ENCODE measurements at places on chromosomes 12 and 14.

GRCh38 chr12:50734409-50735263 is 29.3 kb upstream of the ATF1 start:
- no peak for DNase-seq

DNA sequence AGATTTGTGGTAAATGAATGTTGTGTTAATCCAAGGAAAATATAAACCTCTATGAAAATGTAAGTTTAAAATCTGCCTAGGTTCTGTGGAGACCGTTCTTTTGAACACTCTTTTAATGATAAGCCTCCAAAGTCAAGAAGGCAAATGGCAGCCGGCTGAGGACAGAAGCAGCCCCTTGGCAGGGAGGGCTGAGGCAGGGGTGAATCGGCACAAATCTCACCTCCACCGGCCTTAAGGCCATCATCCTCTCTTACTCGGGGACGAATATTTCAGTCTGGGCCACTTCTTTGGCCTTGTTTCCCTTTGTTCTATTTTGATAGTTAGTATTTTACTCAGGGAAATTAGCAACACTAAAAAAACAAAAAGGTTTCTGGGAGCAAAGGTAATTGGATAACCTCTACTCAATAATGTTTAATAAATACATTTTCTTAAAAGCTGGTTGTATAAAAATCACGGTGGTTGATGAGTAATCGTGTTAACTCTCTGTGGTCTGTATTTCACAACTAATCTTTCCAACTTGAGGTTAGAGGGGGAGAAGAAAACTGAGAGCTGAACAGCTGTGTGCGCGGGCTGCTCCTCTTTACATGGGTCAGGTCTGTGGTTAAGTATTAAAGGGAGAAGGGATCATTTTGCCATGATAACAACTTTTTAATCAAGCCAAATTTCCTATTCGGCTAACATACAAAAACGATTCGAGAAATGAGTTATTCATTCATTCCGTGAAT is 18.6 kb downstream of the LGMN start:
- DNase-seq, result no peak

DNA sequence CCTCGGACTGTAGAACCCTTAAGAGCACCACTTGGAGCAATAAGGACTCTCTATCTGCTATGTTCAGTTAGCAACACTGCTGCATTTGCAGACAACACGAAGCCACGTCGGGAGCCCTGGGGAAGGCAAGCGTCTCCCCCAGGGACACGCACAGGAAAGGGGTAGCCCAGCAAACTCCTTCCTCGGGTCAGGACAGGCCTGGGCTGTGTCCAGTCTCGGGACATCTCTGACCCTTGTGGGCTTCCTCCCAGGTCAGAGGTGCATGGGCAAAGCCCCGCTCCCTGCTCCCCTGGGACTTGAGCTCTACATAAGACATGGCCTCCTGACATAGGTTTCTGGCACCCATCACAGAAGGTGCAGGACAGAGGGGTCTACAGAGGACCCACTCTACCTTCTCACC is 119.5 kb downstream of the PIWIL1 start:
- DNase-seq, result no peak

DNA sequence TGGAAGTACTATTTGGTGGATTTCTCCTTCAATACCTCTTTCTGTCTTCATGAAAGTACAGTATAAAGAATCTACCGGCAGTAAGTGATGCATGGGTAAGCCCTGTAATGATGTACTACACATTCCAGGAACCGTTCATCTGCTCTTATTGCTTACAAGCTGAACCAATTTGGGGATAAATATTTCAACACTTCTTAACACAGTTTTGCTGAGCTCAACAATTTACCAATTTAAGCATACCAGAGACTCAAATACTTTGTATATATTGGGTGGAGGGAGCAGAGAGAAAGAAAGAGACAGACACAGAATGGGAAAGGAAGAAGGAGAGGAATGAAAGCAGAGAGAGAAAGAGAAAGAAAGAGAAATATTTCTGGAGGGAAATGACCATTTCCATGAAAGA is 821.1 kb upstream of the FLRT2 start:
- no peak for DNase-seq

DNA sequence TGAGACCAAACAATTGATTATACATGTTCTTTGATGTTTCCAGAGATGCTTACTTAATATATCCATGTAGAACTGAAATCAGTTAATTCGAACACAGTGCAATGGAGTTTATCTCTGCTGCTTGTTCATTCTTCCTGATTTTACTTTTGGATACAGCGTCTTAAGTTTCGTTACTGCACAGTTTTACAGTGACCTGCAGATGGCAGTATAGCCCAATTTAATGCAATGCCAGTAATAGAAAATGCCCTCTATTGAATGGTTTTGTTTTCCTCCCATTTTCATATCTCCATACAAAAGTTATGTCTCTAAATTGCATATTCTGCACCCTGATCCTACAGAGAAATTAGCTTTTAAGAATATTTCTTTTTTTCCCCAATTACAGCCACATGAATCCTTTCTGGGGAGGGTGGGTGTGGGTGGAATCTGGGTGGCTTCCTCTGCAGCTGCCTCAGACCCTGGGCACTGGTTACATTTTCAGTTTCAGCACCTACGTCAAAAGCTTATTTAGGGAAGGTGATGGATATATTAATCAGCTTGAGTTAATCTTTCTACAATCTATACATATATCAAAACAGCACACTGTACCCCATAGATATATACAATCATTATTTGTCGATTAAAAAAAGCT is 101.1 kb upstream of the DCD start:
- DNase-seq, result no peak

GRCh38 chr12:26114720-26115401 is 10.0 kb downstream of the BHLHE41 start:
- no peak for DNase-seq

DNA sequence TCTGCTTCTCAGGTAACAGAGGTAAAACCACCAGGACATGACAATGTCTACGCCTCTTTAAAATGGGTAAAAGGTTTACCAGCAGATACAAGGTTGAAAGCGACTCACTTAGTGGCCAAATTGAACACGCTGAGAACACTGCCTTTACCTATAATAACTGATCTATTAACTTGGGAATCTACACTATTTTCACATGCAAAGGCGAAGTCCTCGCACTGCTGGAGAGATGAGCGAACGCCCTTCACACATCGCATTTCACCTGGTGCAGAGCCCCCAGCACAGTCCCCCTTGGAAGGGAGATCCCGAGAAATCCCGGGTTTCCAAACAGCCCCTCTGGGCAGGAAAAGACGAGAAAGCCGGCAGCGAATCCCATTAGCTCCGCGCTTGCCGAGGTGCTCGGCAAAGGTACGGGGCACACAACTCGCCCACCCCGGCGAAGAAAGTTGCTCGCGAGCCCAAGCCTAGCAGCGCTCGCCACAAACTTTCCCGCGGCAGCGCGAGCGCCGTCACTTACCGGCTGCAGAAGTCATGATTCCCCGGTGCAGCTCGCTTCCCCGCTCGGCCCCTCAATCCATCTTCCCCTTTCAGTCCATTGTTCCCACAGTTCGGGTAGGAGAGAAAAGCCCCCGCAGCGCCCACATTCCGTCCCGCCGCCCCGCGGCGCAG is 423 bp downstream of the FGD6 start:
- DNase-seq, result no peak

GRCh38 chr12:117660896-117661295 is 299.5 kb upstream of the NOS1 start:
- no peak for DNase-seq

DNA sequence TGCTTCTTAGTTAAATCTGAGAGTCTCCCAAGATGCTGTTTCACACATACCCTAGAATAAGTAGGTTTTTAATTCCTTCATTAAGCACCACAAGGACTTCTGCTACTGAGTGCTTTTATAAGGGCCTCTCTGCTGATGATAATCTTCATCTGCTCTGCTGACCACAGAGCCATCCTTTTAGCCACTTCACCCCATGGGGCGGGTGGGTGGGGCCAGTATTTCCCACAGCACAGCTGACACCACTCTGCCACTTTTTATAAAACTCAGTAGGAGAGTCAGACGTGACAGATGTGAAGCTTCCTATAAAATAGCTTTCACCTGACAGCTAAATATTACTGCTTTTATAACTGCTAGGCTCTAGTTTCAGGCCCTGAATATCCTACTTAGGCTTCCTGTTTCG is 20.3 kb downstream of the FCF1 start:
- no peak for DNase-seq

DNA sequence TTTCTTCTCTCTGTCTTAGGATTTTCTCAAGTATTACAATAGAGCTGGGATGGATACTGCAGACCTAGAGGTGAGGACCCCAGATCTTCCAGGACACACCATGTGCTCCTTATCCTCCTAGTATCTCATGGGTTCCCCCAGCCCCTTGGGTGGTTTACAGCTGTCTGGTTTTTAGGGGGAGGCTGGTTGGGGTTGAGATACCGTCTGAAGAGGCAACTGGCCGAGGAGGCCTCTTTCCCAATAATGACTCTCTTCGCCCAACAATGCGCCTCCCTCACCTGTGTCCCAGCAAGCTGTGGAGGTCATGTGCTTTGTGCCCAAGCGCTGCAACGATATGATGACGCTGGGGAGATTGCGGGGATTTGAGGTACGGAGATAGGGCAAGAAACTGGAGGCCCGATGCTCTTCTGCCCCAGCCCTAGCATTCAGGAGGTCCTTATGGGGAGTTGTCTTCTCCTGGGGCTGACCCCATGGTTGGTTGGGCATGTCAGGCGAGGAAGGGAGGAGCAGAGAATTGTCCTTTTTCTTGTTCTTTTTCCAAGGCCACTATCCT is 3.8 kb downstream of the ARHGEF25 start:
- DNase-seq, result no peak

- DNase-seq, result no peak
These were observed 45.0 kb downstream of the GIT2 start for GRCh38 chr12:109951136-109951535.

DNA sequence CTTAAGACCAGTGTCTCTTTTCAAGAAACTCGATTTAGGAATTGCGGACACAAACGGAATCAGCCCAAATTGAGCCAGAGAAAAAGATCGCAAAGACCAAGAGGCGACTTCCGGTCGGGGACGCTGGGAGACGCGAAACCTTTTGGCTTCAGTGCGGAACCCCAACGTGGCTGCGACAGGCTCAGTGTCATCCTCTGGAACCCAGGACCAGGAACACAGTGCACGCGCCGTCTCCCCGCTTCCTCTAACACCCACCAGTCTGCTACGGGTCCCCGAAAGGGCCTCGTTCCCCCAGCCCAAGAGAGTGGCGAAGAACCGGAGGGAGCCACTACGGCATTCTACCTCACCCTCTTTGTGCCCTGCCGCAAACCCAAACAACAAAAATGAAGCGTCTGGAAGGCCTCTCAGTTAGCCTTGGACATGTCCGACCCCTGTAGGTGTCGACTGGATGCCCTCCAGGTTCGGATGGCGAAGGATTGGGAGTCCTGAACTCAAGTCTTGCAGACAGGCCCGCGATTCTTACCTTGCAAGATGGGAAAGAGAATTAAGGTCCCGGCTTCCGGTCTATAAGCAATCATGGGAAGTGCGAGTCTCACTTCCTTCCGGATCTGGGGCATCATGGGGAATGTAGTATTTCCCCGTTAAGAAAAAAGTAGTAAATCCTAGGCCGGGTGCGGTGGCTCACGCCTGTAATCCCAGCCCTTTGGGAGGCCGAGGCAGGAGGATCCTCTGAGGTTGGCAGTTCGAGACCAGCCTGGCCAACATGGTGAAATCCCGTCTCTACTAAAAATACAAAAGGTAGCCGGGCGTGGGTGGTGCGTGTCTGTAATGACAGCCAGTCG is at the start of gene RPL6:
RPL6 (minus strand) TSS at position 542 of the 842 bp plus-strand sequence. CDS start 949 bp downstream, outside the sequence.
- DNase-seq, result peak; percentile 66

GRCh38 chr12:92425165-92425564 is 277.6 kb upstream of the PLEKHG7 start:
- DNase-seq, result no peak

DNA sequence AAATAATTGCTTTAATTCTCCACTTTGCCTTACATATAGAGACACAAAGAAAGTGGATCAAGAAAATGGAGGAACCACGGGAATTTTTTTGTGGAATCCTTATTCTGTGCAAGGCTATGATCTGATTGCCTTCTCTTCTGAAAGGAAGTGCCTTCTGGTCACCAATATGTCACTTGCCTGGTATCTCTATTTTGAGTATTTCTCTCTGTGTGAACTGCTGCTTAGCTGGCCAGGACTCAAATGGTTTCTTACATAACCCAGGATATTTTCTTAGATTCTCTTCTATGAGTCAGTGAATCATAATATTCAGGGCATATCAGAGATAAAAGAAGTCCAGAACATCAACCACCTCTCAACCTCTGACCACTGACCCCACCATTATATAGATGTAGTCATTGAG is 156.1 kb downstream of the DIO2 start:
- no peak for DNase-seq

DNA sequence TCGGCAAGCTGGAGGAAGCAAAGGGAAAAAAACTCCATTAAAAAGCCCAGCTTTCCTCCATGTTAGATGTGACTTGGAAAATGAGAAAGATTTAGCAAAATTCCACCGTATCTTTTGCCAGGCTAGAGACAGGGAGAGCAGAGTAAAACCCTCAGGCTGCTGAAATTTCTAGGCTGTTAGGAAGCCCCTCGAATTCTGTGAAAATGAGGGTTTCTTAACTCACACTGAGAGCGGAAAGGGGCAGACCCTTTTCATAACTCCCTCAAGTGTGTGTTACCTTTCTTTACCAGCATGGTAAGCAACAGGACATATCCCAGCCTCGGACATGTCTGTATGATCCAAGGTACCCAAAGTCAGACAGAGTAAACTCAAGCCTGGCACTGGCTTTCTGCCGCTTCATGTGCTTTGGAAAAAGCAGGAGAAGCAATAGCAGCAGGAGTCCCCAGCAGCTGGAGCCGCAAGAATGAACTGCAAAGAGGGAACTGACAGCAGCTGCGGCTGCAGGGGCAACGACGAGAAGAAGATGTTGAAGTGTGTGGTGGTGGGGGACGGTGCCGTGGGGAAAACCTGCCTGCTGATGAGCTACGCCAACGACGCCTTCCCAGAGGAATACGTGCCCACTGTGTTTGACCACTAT is at the start of gene RHOJ:
RHOJ (plus strand) TSS at position 37 of the 637 bp plus-strand sequence; CDS start at position 464, 427 bp downstream.
- DNase-seq, result no peak

DNA sequence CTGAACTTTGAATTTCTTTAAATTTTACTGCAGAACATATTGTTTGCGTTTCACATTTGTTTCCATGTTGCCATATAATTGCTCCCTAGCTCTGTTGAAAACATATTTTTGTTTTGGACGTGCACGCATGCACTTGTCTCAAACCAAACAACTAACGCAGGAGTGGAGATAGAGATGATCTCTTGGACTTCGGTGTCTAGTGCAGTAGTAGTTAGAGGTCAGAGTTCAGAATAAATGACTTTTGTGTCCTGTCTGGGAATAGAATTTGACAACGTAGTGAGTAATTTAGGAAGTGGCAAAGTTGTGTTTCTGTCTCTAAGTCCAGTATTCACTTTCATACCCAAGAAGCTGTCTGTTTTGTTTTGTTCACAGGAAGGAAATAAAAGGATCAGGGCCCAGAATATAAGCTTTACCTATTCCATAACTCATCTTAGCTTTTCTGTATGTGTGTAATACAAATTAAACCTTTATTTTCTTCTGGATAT is 173.8 kb downstream of the AEBP2 start:
- DNase-seq, result no peak

- DNase-seq, result no peak
These were observed 953 bp upstream of the SNRPF start for GRCh38 chr12:95857799-95858198.

Measured in stimulated activated CD4-positive, alpha-beta T cell treated with anti-CD3 and anti-CD28 coated beads, Interleukin-1b, Interleukin-23, amount 100 ng/mL, for 24 hours (primary cell).